Right renal cortex interstitium (tissue), 3 donors: ENCODE measurements at places on chromosomes 6 and 20. TPM values are rescaled to one million over a fixed set of nuclear protein-coding genes. Genes with fewer than 3 reads are reported as not detected.

SLC26A8 gene
- 0.27 TPM for polyA plus RNA-seq

OR2H1 gene
- polyA plus RNA-seq, result not detected

LINC00237 gene
- not detected for polyA plus RNA-seq

IL17F gene
- 0.33 TPM for polyA plus RNA-seq

SLC32A1 gene
- 1.2 TPM for polyA plus RNA-seq

ATF6B gene
- 84.1 TPM for polyA plus RNA-seq

GRCh38 chr6:16028966-16029365, 99.9 kb upstream of the MYLIP start:
- no peak for DNase-seq

DNA sequence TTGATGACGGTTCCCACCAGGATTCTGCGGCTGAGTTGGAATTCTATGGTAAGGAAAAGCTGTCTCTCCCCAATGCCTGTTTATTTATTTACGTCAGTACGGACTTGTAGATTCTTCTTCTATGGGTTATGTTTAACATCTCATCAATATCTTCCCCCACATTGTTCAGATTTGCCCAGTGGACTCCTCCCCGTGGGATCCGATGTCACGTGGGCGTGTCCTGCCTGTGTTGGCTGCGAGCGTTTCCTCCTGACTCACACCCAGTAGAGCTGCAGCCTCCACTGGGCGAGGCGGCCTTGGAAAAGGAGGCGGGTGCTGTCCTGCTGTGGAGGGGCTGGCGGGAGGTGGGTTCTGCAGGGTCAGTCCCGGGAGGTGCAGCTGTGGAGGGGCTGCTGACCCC, 46.8 kb upstream of the SLCO4A1 start:
- no peak for DNase-seq

DNA sequence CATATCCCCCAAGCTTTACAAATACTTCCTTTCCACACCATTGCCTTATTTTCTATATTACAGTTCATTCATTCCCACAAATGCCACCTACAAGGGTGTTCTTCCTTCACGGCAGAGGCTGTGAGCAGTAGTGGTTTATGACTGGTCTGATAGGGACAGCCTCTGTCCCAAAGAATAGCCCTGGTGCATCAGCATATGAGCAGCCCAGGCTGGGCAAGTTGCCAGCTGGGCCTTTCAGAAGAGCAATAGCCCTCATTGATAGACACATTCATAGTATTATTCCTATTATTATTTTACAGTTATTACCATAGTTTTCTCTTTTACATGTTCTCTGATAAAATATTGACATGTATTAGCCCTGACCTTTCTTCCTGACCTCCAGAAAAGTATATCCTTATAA, 149.9 kb downstream of the MMS22L start:
- DNase-seq, result no peak

DNA sequence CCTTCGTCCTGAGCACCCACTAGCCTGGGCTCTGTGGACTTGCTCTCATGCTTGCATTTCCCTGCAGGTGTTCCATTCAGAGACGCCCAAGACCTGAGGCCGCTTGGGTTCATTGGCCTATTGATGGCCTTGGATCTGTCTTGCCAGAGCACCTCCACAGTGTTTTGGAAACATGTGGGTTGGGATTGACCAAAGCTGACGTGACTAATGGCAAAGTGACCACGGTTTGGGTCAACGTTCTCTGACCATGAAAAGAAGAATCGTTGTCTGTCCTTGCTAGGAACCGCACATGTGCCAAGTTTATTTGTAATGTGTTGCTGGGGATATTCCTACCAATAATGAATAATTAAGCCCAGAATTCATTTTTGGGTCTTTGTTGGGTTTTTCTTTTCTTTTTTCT, 29.8 kb upstream of the BMP6 start:
- DNase-seq, result no peak

- no peak for DNase-seq
Observed at GRCh38 chr20:41131594-41132387, 5.6 kb upstream of the PLCG1 start.

DNA sequence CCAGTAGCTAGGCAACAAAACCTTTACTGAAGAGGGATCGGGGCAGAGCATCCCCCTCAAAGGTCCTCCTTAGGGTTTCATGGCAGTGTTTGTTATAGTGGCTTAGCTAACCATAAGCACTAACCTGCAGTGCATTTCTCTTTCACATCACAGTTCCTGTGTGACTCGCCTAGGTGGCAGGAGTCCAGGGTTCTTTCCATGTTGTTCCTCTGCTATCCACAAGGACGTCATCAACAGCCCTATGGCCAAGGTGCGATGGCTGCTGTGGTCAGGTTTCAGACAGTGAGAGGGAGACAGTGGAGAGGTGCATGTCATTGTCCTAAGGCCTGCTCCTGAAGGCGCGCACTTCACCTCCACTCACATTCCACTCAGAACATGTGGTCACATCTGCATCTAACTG, 38.8 kb upstream of the FOXA2 start:
- no peak for DNase-seq

- no peak for DNase-seq
Observed at GRCh38 chr6:19554356-19555225, 282.6 kb upstream of the ID4 start.

DNA sequence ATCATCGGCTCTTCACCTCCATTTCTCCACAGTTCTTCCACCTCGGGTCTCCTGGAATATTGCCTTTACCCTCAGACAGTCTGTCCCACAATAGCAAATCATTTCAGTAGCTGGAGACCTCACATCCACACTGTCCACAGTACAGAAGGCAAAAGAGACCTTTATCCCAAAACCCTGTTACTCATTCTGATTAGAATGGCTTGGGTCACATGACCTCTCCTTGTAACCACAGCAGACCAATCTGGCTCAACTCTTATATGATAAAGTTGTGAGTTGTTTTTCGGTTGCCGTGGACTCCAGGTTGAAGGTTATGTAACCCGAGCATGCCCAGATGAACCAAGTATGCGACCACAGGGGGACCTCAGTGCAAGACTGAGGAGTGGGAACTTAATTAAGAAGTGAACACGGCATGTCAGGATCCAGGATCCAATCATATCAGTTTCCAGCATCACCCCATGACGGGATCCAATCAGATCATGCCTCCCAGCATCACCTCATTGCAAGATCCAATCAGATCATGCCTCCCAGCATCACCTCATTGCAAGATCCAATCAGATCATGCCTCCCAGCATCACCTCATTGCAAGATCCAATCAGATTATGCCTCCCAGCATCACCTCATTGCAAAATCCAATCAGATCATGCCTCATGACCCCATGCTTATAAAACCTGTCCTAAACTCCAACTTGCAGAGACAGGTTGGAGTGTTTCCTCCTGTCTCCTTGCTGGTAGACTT, 68.7 kb downstream of the LY86 start:
- no peak for DNase-seq

GRCh38 chr6:27886073-27886472, 26.1 kb downstream of the OR2B2 start:
- DNase-seq, result no peak

DNA sequence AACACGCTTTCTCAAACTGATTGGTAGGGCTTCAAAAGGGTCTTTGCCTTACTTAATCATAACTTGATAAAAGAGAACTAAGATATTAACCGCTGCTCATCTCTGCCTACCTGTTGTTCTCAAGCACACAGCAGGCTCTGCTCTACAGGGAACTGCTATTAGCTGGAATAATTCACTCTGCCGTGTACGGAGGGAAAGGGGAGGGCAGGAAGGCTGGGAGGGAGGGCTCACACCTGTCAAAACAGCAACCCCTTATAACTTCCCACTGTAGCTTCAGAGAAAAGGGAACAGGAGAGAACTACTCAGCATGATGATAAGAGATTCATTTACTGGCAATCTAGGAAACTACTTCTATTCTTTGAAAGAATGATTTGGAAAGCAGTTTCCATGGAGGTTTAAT, 75.1 kb downstream of the ZMYND8 start:
- DNase-seq, result no peak

- DNase-seq, result no peak
Observed at GRCh38 chr6:156889469-156889868, 112.3 kb downstream of the ARID1B start.

GRCh38 chr20:10217721-10218410, 764 bp upstream of the SNAP25 start:
- peak; percentile 36 for DNase-seq

GRCh38 chr20:49563015-49563980, 4.6 kb downstream of the PTGIS start:
- DNase-seq, result no peak

GRCh38 chr6:87929843-87930288, 117.8 kb upstream of the SPACA1 start:
- peak; percentile 60 for DNase-seq

DNA sequence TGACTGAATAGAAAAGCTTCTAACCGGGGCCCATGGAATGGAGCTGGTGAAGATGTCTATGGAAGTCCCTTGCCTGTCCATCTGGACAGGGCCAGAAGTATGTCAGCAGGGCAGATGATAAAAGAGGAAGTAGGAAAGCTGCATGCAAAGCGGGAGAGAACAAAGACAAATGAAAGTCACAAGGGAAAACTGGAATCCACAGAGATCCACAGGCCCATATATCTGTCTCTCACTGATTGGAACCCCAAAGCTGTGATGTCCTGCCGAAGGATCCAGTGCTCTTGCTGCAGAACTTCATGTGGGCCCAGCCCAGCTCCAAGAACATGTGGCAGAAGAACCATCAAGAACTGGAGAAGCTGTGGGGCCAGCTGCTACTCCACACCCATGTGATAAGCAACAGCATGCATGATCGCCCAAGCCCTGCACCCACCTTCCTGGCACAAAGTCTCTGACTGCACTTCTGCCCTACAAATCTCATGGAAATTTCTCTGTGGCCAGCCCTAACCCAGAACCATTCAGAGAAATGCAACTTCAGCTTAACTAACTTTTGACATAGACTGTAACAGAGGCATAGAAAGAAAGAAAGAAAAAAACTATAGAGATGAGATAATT, 716.0 kb downstream of the KIF16B start:
- DNase-seq, result no peak

DNA sequence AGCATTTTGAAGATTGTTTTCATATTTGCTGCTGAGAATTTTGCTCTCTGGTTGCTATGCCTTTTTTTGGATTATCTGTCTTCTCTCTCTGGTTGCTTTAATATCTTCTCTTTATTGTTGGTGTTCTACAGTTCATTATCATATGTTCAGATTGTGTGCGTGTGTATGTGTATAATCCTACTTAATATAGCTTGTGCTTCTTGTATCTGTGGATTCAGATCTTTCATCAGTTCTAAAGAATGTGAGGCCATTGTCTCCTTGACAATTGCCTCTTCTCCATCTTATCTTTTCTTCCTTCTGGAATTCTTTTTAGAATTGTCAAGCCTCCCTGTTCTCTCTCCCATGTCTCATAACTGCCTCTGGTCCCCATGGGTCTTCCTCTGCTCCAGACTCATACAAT, 195.4 kb downstream of the CDC5L start:
- no peak for DNase-seq

DNA sequence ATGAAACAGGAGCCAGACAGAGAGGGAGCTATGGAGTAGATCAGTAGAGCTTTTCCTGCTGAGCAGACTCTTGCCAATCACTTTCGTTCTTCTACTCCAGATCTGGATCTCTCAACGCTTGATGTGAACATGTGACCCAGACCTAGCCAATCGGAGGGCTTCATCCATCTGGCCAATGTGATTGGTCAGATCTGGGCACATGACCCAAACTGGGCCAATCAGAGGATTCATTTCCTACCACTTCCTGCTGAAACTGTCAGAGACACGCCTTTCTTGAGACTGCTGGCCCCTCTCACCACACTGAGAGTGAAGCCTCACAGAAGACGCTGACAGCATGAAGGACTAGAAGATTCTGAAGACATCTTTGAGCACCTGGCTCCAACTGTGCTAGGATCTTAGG, 44.2 kb upstream of the ZMYND8 start:
- DNase-seq, result no peak

DNA sequence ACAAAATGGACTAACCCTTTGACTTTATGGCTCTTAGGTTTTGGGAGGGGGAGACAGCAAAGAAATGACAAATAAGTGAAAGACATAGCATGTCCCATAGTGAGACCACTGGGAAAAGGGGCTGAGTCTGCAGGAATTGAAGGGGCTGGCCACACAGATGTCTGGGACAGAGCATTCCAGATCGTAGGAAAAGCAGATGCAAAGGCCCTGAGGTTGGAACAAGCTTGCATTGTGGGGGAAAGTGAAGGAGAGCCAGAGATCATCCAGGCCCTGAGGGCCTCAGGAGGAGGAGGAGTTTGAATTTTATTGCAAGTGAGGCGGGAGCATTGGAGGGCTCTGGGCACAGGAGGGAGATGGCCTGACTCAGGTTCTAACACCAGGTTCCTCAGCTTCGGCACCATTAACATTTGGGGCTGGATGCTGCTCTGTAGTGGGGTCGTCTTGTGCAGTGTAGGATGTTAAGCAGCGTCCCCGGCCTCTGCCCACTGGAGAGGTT, 97.5 kb downstream of the CEBPB start:
- DNase-seq, result no peak

GRCh38 chr6:132261354-132261753, 139.9 kb downstream of the MOXD1 start:
- no peak for DNase-seq

GRCh38 chr6:18263418-18264218, 712 bp downstream of the DEK start:
- no peak for DNase-seq

DNA sequence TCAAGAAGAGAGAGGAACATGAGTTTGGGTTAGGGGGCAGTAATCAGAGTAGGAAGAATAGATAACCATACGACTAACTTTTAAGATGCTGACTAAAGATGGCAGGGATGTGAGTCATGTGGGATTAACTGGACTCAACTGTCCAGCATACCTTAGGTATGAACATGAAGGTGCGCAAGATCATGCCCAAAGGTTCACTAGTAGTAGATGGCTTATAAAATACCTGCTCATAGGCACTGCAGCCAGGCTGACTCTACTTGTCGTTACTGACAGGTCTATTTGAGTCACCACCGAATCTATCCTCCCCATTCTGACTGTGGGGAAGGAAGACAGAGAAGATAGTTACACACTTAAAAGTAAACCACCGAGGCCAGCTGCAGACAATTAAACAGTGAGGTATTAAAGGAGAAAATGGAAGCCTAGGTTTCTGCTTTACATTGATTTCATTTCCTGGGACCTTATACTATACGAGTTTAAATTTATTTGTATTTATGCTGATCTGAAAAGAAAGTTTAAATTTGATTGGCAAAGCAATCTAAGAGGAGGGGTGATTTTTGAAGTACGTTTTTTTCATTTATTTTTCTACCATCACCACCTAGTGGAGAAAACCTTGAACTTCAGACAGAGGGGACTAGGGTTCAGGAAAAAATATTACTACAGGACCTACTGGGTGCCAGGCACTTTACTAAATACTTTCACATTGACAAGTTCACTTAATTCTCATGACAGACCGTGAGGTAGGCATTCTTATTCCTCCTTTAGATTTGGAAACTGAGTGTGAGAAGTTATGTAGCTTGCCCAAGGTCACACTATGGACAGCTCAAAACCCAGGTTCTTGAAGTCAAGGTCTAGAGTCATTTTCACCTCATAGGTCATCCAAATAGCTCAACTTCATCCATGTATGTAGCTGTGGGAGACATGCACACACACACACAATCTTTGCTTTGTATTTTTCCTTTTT, 4.0 kb upstream of the WRNIP1 start:
- DNase-seq, result no peak

DNA sequence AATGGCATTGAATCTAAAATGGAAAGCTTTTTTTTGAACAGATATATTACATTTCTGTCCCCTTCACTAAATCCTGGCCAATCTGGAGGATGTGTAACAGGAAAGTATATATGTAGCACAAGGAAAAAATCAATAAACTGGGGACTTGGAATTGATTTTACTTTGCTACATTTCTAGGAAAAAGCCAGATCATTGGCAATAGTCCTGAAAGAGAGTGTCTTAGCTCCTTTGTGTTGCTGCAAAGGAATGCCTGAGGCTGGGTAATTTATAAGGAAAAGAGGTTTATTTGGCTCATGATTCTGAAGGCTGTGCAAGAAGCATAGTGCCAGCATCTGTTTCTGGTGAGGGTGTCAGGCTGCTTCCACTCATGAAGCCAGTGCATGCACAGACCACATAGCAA, 574.9 kb downstream of the HTR1B start:
- no peak for DNase-seq
